CD8-positive, alpha-beta memory T cell (primary cell): ENCODE measurements at places on chromosomes 2 and 18.
A peak's percentile ranks its signal among the peaks of the same experiment; 100 is the strongest.

DNA sequence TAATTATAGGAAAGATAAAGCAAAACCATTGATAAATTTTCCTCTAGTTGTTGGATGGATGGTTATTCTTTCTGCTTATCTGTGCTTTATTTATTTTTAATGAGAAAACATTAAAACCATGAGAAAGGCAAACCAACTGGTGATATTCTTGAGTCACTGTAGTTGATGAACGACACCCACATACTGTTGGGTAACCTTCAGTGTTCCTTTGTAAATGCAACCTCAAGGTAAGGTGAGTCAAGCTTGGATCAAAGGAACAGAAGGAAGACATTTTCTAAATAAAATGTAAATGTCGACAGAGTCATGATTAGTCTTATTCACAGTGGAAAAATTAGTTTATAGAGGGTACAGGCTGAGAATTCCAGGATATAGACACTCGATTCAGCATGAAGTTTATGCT lies 12.7 kb downstream of the ABCB11 start:
- no peak for DNase-seq

DNA sequence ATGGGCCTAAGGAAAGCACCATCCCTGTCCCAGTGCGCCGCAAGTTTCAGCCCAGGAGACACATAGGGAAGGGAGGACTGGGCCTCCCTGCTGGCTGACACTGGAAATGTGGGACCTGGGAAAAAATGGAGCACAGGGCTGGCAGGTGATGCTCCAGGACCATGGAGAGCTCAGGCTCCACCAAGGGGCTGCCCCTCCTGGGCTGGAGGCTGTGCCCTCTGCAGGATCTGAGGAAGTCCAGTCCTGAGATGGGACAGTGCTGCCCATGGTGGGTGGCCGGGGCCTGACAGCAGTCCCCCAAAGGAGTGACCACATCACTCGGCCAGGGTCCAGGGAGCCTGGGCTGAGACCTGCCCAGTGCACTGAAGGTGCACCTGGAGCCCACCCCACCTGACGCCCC lies 108.6 kb upstream of the TEKT4 start:
- DNase-seq = no peak

- DNase-seq = peak; percentile 56
Measured at GRCh38 chr18:75161256-75162028, 47.5 kb downstream of the PTGR3 start.

DNA sequence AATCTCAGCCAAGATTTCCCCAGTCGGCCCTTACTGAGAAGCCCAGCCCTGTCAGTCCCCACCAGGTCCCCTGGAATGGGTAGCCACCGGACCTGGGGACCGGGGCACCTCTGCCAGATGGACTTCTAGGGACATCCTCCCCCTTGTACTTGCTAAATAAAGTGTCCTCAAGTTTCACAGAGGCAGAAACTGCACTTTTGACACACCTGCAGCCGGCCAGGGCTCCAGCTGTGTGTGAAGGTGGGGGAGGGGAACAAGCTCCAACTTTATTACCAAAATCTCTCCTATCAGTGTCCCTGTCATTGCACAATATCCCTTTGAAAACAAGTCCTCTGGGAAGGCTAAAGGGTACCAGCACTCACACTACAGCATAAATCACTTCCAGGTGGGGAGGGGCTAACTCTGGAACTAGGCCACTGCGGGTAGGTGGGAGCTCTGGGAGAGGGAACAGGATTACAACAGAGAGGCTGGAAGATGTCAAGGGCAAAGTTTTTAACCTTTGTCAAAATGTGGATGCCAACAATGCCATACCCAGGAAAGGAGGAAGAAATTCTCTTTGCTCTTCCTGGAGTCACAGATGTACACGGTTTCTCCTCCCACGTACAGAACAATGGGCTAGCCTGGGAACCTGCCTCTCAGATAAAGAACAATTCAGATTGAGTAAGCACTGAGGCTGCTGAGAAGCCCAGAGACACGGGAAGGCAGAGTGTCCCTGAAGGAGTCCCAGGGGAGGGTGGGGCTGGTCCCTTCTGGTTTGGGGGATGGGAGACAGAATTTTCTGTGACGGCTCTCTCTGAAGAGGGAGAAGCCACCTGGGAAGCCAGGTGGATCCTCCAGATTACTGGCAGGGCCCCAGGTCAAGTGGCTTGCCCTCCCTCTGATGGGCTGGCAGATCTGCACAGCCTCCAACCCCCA lies 11.0 kb downstream of the SDC1 start:
- DNase-seq = peak; percentile 8

- DNase-seq = no peak
Measured at GRCh38 chr18:35682281-35682867, 100.8 kb downstream of the GALNT1 start.

GRCh38 chr2:24859968-24860600 lies 60.0 kb downstream of the ADCY3 start:
- DNase-seq = no peak

DNA sequence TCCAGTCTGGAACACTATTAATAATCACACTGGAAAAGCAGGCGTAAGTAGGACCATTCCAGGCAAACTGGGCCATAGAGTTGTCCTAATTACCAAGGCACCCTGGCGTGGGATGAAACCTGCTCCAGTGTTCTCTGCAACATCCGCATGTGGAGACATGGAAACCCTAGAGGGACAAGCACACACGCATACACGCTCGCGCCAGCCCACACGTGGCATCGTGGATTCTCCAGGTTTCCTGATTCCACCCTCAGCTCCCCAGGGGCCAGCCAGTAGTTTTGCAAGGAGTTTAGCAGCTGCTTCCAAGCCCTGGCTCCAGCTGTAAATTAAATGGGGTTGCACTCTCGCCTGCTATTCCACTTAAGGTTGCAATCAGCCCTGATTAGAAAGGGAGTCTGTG lies 127.7 kb downstream of the DYSF start:
- no peak for DNase-seq
